Fibroblast of gingiva (primary cell): ENCODE measurements at places on chromosomes 4 and X.

DNA sequence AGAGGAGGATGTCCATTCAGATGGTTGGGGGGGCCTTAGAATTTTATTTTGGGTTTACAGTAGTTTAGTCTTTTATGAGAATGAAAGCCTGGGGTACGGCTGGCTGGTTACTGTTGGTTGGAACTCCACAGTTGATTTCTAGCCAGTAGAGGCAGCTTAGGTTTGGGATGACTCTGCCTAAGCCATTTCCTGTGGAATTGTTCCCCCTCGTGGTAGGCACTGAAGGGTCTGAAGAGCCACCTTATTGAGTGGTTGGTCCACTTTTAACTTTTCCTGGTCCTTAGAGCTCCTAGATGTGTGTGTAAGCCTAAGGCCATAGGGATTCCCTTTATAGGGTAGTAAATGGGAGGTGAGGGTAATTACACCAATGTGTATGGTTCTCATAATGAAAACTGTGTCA lies 19.7 kb downstream of the SPIN3 start:
- DNase-seq = no peak

DNA sequence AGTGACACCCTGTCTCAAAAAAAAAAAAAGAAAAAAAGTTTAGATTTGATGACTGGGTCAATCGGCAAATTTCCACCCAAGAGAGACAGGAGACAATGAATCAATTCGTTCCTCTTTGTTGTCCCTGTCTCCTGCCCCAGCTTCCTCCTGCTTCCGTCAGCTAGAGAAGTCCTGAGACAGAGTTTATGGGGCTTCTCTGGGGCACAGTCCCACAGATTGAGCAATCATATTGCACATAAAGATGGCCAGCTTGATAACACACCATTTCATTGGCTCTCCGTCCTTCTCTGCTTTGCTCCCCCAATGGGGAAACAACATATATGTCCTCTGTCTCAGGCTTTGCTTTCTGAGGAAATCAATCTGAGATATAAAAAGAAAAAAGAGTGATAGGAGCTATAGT lies 78.4 kb upstream of the FUNDC1 start:
- DNase-seq = no peak

DNA sequence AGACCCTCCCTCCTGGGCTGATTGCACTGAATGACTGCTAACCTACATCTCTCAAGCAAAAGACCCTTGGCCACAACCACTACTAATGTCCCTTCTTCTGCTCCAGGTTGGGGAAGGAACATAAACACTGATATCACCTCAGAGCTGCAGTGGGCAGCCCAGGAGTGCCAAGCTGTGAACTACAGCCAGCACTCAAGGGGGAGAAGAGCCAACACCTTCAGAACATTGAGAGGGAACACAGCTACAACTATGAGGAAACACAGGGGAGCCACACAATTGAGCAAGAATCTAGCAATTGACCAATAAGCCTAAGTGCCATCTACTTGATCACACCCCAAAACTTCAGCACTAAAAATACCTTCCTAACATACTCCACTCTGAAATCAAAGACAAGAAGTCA lies 222.8 kb downstream of the SPATA18 start:
- DNase-seq = no peak

DNA sequence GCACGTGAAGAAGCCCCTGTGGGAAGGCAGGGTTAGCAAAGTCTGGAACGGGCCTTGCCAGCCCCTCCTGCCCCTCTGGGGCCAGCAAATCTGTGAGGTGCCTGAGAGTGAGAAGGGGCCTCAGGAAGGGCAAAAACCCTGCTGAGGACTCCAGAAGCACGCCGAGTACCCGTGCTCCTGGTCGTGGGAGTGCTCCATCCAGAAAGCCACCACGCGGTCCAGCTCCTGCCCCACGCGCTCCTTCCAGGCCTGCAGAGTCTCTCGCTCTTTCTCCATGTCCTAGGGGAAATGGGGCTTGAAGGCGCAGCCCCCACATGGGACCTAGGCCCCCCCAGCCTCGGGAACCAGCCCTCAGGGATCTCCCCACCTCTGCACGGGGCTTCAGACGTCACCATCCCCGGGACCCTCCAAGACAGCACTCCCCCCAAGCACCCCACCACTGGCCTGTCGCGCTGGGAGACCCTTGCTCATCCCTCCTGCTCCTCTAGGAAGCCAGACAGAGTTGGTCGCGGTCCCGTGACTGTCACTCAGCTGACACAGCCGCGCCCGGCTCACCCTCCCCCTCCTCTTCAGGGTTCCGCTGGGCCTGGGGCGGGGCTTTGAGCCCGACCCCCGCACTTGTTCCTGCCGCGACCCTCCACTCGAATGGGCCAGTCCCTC lies at the start of gene RENBP:
TSS of gene RENBP (minus strand) at position 504 of the 660 bp plus-strand sequence. CDS start at position 471, 33 bp downstream.
- DNase-seq = no peak

GRCh38 chr4:2340272-2341061 lies 78.0 kb downstream of the ZFYVE28 start:
- no peak for DNase-seq

DNA sequence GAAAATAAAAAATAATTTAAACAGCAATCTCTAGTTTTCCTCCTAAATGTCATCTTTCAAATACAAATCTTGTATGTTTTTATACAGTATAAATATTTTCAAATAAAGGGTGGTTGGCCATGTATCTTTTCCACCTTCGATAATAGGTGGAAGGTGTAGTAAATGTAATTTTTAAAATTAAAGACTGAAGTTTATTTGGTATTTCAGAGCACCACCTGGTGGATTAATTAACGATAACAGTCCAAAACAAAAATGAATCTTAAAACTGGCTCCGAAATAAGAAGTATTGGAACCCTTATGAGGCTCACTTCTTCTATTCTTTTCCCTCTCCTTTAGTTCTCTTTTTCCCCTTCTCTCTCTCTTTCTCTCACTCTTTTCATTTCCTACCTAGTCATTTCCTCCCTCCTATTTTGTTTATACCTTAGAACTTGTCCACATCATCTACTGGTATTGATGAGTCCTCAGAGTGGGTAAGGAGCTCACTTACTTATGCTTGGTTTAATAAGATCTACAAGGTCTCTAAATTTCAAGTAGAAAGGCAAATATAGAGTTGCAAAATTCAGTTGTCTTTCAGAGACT lies 82.9 kb upstream of the EXOC1L start:
- DNase-seq = no peak

- DNase-seq = no peak
Measured at GRCh38 chrX:113048896-113049295, 208.3 kb upstream of the AMOT start.

GRCh38 chr4:78186597-78187543 lies 129.7 kb downstream of the FRAS1 start:
- DNase-seq = no peak
